NCI-H2171 (cell line): ENCODE measurements at places on chromosomes 16 and 17.

DNA sequence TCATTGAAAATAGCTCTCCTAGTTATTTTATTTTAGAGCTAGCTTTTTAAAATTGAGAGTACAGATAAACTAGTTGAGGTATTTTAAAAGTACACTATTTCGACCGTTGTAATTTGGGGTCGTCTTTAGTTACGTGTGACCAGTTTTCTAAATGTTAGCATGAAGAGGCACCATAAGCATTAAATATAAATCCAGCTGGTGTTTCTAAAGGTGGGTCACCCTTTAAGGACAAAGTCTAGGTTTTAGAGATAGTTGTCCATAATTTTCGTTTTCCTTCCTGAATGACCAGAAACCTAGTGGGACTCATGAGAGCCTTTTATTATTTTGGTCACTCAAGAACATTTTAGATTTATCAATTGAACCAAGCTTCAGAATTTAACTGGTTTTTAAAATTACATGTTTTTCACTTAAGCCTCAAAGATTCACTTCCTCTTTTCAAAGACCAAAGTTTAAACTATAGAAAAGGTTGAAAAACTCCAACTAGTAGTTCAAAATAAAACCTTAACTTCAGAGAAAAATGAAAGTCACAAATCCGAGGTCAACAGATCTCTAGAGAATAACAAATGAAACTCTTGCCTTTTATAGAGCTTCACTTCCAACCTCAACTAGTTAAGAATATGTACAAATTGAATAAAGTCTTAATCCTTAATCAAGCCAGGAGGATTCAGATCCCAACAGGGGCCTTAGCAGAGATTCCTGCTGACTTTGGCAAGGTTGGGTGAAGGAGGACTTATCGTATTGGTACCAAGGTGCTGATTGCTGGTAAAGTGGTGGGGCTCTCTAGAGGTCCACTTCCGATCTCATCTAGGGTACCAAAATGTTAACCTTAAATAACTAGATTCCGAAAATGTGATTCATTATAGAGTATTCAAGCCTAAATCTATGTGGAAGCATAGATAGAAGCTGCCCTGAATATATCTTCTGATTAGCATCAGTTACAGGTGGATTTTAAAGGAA lies 32.5 kb downstream of the PHKB start:
- no peak for DNase-seq

- DNase-seq = no peak
These were observed 4.9 kb downstream of the SOX9 start for GRCh38 chr17:72125742-72126141.

GRCh38 chr17:75755990-75756389 lies 9.0 kb downstream of the GALK1 start:
- no peak for DNase-seq

GRCh38 chr16:86396422-86396821 lies 113.9 kb upstream of the FOXF1 start:
- DNase-seq = no peak

DNA sequence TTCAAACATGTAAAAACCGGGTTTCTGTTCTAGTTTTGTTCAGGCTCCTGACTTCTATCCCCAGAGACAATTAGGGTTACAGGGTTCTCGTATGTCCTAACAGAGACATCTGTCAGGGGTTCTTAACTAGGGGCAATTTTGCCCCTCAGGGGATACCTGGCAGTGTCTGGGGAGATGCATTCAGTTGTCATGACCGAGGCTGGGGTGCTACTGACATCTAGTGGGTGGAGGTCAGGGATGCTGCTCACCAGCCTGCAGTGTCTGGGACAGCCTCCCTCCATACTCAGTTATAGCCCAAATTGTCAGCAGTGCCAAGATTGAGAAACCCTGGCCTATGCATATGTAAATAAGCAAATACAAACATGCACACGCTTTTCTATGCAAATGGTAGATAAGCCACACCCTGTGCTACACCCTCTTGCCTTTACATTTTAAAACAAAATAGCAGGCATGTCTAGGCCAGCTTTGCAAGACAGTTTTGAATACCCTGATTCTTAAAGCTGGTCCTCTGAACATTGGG lies 37.4 kb downstream of the CLEC16A start:
- DNase-seq = peak; percentile 89

GRCh38 chr16:18800775-18801144 lies 589 bp downstream of the ARL6IP1 start:
- no peak for DNase-seq

DNA sequence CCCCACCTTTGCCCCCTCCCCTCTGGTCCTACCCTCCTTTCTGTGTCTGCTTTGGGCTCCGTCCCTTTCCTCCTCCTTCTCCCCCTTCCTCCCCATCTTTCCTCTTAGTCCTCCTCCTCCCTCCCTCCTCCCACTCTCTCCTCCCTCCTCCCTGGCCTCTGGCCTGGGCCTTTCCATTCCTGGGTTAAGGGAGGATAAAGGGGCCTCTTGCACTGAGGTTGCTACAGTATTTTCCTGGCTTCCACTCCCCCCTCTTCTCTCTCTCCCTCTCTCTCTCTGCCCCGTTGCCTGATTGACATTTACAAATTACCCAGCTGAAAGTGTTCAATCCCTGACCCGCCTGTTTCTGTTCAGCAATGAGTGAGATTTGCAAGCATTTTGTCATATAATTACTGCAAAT lies 44.0 kb downstream of the MRM1 start:
- DNase-seq = no peak

DNA sequence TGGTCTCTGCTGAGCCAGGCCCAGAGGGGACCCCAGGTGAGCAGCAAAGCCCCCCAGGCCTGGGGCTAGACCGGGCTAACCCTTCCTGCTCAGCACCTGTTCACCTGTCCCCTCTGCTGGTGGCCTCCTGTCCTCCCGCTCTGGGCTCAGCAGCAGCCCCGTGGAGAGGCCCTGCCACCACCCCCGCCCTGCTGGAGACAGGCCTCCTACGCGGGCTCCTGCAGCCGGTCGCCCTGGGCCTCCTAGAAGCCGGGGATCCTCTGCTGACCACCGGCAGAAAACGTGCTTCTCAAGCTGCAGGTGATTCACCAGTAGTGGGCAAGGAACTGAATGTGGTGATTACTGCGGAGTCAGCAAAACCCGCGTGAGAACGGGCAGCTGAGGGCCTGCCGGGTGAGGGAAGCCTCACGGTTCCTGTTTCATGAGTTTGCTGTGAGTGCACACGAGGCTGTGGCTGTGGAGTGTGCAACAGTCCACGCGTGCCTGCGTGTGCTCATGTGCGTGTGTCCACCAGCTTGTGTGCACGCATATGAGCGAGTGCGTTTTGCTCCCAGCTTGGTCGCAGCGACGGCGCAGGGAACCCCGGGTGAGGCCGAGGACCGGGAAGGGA lies 792 bp downstream of the SECTM1 start:
- DNase-seq = no peak

- DNase-seq = no peak
These were observed 11.9 kb downstream of the PIPOX start for GRCh38 chr17:29054835-29055234.

DNA sequence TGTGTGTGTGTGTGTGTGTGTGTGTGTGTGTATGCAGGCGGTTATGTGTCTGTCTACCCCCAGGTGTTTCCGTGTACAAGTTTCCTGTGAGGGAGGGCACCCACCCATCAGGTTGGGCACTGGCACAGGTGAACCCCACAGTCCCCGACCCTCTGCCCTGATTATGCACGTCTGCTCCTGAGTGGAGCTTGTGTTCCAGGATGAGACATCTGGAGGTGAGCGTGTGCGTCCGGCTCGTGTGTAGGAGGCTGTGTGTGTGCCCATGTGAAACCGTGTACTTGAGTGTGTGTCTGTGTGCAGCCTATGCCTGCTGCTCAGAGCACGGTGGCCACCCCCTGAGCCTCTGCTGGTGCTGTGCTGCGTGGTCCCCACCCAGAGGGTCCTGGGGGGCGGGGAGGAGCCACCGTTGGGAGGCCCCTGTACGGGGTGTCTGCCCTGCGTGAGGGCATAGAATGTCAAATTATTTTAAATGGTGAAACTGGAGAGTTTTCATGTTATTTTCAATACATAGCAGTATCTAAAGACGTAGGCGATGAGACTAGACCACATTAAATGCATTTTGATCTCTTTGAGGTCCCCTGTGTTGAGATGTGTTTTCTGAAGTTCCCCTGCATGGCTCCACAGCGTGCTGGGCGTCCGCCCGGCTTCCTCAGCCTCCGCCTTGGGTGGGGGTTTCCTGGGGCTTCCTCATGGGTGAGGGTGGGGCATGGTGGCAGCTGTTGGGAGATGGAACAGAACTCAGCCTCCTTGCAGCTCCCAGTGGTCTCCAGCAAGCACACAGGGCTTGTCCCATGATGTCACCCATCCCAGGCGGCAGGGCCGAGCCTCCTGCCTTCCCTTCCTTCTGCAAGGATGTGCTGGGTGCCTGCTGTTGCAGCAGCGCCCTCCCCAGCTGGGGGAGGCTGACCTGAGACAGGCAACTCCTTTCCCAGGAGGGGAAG lies 43.4 kb downstream of the KCNJ12 start:
- no peak for DNase-seq
